Muscle of arm (tissue), 14 donors: ENCODE measurements at places on chromosomes 2 and 18. TPM values are rescaled to one million over a fixed set of nuclear protein-coding genes. Genes with fewer than 3 reads are reported as not detected.

GRCh38 chr18:50986360-50987087 is 18.7 kb downstream of the ELAC1 start:
- DNase-seq: no peak

The MZT2B gene
- polyA plus RNA-seq: 95.1 TPM

- no peak for DNase-seq
Measured at GRCh38 chr2:181341855-181342600, 115.2 kb upstream of the ITGA4 start.

- no peak for DNase-seq
Measured at GRCh38 chr2:168679081-168679480, 123.4 kb upstream of the NOSTRIN start.

DNA sequence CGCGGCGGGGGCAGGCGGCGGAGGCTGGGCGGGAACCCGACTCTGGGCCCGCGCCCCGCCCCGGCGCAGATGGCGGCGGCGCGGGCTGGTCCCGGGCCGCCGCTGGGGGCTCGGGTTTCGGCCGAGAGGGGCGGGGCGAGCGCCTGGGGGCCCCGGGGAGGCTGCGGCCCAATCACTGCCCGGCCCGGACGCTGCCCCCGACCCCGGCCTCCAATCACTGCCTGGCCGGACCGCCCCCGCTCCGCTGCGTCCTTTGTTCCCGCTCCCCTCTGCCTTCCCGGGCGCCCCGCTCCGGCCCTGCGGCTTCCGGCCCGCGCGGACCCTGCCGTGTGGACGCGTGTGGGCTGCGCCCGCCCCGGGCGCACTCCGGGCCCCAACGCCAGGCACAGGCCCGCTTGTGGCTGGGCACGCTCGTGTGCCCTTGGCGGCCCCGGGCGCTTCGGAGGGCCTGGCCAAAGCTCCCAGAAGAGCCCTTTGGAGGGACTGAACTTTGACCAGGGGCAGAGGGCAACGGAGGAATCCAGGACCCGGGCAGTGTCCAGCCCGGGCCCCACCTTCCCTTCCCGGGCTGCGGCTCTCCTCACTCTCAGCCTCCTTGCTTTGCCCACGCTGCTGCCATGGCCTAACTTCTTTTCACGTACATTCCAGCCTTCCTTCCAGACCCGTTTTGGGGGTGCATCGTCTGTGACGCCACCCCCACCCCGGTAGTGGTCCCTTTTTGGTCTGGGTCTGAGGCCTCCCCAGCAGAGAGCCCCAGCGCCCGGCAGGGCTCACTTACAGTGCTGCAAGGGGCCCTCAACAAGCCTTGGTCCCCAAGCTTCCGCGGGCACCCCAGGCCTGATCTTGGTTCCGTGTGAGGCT is 27.1 kb upstream of the PTMA start:
- peak; percentile 88 for DNase-seq

GRCh38 chr2:128318776-128319464 is at the start of gene HS6ST1:
HS6ST1 (minus strand) TSS chr2:128318868; CDS start chr2:128318563, 305 bp downstream.
- peak; percentile 79 for DNase-seq

The UPP2 gene
- not detected for polyA plus RNA-seq

The AKAIN1 gene
- not detected for polyA plus RNA-seq

- DNase-seq: no peak
Measured at GRCh38 chr2:203649176-203649814, 57.1 kb upstream of the CD28 start.

The STPG4 gene
- polyA plus RNA-seq: 0.21 TPM

The ZSWIM2 gene
- not detected for polyA plus RNA-seq

GRCh38 chr18:9025091-9025838 is 77.2 kb upstream of the NDUFV2 start:
- DNase-seq: no peak

GRCh38 chr2:13916066-13916465 is 716.5 kb upstream of the LRATD1 start:
- DNase-seq: peak; percentile 40

- no peak for DNase-seq
Measured at GRCh38 chr18:57956491-57956890, 87.5 kb upstream of the NEDD4L start.

DNA sequence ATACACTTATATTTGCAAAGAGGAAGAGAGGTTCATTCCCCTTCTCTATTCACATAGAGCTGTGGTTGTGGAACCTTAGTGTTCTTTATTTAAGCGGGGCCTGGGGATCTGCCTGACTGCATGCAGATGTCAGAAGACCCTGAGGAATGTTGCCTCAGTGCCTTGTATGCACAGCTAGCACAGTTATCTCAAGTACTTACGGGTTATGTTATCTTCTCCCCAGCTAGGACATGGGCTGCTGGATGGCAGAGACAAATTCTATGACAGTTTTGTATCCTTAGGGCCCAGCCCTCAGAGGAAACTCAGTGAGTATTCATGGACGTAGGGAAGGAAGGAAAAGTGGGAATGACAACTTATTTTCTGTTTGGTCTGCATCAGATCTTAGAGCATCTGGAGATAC is 37.7 kb upstream of the RTN4 start:
- no peak for DNase-seq

- DNase-seq: no peak
Measured at GRCh38 chr2:187541086-187542085, 12.8 kb downstream of the TFPI start.

- no peak for DNase-seq
Measured at GRCh38 chr2:235201756-235202155, 249.9 kb downstream of the SH3BP4 start.

The HOXD10 gene
- not detected for polyA plus RNA-seq

DNA sequence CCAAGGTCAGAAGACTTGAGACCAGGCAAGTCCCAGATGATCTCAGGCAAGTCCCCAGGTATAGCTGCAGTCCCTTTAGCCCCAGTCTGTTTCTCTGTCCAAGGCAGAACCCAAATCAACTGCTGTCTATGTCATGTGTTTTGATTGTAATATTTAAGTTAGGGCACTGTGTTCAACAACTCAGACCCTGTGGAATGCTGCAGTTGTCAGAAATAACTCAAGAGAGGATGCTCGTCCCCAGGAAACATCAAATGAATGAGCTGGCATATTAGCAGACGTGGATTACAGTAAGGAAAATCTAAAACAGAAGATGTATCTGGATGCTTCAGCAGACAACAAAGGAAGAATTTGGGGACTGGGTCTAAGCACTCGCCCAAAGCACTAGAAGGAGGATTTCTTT is 70.1 kb downstream of the BCL11A start:
- DNase-seq: no peak

The ABHD1 gene
- not detected for polyA plus RNA-seq

The PSMA8 gene
- not detected for polyA plus RNA-seq

DNA sequence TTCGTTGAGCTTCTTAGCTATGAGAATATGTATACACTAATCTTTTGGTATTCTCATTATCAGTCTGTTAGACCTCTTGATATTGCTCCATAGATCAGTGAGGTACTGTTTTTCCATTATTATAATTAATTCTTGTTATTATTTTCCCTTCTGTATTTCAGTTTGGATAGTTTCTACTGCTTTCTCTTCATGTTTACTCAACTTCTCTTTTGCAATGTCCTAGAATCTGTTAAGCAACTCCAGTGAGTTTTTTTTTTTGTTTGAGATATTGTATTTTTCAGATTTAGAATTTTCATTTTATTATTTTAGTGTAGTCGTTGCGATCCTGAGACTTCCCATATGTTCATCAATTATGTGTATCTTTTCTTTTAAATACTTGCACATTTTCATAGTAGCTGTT is 260.8 kb downstream of the SETBP1 start:
- DNase-seq: no peak

DNA sequence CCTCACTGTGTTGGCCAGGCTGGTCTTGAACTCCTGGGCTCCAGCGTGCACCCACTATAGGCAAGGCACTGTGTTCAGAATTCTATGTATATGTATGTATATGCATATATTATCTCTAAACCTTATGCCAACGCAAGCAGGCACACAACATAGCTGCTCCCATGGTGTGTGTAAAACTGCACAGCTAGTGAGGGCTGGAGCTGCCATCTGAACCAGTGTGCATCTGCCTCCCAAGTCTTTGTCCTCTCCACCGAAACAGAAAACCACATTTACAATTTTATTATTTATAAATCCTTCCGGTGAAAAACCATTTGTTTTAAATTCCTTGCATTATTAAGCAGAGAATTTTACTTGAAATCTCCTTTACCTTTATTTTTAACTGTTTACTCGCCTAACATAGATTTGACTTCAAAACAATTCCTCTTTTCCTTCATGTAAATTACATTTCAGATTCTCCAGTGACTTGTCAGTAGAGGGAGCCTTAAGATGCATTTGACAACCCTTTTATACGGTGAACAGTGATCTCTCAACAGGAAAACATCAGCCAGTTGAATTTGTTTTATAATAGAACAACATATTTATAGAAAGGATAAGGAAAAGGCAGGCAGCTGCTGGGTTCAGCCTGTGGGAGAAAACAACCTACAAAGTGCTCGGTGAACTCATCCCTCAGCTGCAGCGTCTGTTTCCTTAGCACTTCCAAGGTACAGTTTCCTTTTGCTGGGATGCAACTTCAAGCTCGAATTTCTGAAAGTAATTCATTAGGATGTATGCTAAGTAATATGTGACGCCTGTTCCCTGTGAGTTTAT is 101.2 kb downstream of the MYT1L start:
- DNase-seq: no peak

The SLC4A3 gene
- polyA plus RNA-seq: 12.3 TPM

DNA sequence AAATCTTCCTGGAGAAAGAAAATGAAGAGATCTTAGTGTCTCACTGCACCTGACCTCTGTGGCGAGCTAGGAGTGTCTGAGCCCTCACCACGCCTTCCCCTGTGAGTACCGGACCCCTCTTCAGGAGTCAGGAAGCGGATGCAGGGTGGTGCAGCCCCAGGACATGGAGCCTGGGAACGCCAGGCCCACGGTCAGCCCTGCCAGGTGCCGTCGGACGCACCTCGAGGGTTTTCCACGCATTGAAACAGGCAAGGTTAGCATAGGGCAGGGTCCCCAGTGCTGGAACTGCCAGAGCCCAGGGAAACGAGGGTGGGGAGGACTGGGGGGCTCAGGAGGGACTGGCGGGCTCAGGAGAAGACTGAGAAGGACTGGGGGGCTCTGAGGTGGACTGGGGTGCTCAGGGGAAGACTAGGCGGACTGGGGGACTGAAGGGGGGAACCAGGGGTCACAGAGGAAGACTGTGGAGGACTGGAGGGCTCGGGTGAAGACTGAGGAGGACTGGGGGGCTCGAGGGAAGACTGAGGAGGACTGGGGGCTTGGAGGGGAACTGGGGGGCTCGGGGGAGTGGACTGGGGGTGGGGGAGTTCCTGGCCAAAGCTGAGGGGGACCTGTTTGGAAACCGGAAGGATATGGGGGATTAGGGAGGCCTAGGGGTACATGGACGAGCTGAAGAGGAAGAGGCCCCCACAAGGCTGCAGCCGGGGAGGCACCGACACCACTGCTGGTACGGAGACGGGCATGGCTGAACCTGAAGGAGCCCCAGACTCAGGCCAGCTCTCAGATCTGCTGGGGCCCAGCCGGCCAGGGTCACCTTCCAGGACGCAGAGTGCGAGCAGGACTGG is 65.2 kb upstream of the SNTG2 start:
- no peak for DNase-seq

GRCh38 chr18:23593720-23594119 is 7.4 kb upstream of the NPC1 start:
- DNase-seq: no peak

- no peak for DNase-seq
Measured at GRCh38 chr2:207768866-207769596, 675 bp downstream of the FZD5 start.

DNA sequence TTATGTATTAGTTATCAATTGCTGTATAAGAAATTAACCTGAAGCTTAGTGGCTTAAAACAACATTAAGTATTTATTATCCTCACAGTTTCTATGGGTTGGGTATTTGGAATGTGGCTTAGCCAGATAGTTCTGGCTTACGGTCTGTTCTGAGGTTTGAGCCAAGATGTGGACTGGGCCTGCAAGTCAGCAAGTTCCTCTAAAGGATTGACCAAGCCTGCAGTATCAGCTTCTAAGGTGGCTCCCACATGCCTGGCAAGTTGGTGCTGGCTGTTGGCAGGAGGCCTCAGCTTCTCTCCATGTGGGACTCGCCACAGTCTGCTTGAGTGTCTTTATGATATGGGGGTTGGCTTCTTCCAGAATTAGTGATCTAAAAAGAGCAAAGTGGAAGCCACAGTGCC is 45.0 kb upstream of the TCF4 start:
- no peak for DNase-seq

The IGFBP2 gene
- polyA plus RNA-seq: 193 TPM

GRCh38 chr2:241036964-241037421 is 38.6 kb downstream of the SNED1 start:
- no peak for DNase-seq

The INPP5D gene
- 5.5 TPM for polyA plus RNA-seq

GRCh38 chr2:234620018-234620417 is 123.1 kb upstream of the ARL4C start:
- DNase-seq: no peak

DNA sequence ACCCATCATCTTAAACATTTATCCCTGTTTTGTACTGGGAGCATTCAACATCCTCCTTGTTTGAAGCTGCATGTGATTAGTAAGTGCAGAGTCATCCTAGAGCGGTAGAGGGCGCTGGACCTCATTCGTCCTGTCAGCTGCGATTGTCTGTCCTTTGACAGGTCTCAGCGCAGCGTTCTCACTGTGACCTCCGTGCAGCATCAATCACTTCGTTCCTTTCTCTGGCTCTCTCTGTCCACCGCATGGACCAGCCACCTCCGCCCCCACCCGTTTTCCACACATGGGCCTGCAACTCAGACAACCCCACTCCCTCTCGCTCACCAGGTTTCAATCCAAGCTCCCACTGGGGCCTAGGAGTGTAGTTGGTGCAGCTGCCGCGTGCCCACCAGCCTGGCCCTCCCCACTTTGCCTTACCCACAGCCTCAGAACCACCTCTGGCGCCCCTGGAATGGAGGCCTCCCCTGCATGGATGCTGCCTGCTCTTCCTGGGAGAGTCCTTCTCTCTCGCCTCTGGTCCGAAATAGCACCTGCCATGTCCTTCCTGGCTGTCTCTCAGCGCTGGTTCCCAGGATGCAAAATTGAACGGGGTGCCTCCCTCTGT is 90.5 kb downstream of the NDUFA10 start:
- DNase-seq: peak; percentile 72

The ALK gene
- polyA plus RNA-seq: 0.11 TPM

- no peak for DNase-seq
Measured at GRCh38 chr2:210895132-210895531, 338.7 kb downstream of the CPS1 start.

The FSHR gene
- polyA plus RNA-seq: 0.48 TPM

The PRKAG3 gene
- 28.9 TPM for polyA plus RNA-seq

GRCh38 chr2:213104092-213104902 is 47.1 kb downstream of the IKZF2 start:
- DNase-seq: peak; percentile 19
